Stimulated activated naive B cell treated with anti-CD40 and anti-IgM and Interleukin-4, amounts not matched to agents 10 μg/mL and 1 μg/mL and 100 μg/mL, for 72 hours (primary cell): ENCODE measurements at places on chromosomes 5 and 9.

DNA sequence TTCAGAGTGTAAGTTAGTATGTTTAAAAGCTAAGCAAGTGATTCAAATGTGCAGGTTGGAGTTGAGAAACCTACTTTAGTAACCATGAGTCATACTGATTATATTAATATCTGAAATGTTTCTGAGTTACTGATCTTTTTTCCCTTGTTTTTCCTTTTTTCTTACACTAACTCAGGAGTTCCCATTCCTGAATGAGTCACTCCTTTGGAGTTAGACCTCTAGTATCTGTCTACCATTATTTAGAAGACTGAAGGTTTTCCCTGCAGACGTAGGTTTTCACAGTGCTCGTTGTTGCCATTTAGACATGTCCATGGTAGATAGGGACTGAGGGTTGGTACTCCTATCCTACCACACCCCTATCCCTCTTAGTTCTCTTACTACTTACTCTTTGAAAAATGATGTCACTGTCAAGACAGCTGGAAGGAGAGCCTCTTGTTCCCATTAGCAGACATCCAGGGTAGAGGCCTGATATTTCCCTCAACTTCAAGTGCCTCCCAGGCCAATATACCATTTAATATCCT lies 20.2 kb downstream of the OCLN start:
- no peak overlapping the region for H3K27ac ChIP-seq
- no peaks in the 10 kb centered on the region for H3K27me3 ChIP-seq
- no peaks in the 10 kb centered on the region for H3K36me3 ChIP-seq
- H3K4me3 ChIP-seq, result no peak overlapping the region
- H3K4me1 ChIP-seq, result no peaks in the 10 kb centered on the region
- DNase-seq, result no peak

GRCh38 chr9:79562749-79563386 lies 8.9 kb upstream of the TLE4 start:
- H3K36me3 ChIP-seq, result no peaks in the 10 kb centered on the region
- no peaks in the 10 kb centered on the region for H3K4me1 ChIP-seq
- peaks cover 20% of the 10 kb centered on the region for H3K27me3 ChIP-seq
- H3K27ac ChIP-seq, result no peak overlapping the region

GRCh38 chr5:74095871-74096270 lies 469.9 kb downstream of the ARHGEF28 start:
- no peak for DNase-seq
- no peaks in the 10 kb centered on the region for H3K27me3 ChIP-seq
- H3K4me3 ChIP-seq, result no peak overlapping the region
- no peaks in the 10 kb centered on the region for H3K4me1 ChIP-seq
- no peak overlapping the region for H3K27ac ChIP-seq

- no peaks in the 10 kb centered on the region for H3K4me1 ChIP-seq
- no peak overlapping the region for H3K4me3 ChIP-seq
- H3K36me3 ChIP-seq, result peaks cover 65% of the 10 kb centered on the region
- DNase-seq, result no peak
- H3K27ac ChIP-seq, result no peak overlapping the region
- no peaks in the 10 kb centered on the region for H3K27me3 ChIP-seq
Observed at GRCh38 chr5:65809817-65810531, 88.0 kb downstream of the NLN start.

DNA sequence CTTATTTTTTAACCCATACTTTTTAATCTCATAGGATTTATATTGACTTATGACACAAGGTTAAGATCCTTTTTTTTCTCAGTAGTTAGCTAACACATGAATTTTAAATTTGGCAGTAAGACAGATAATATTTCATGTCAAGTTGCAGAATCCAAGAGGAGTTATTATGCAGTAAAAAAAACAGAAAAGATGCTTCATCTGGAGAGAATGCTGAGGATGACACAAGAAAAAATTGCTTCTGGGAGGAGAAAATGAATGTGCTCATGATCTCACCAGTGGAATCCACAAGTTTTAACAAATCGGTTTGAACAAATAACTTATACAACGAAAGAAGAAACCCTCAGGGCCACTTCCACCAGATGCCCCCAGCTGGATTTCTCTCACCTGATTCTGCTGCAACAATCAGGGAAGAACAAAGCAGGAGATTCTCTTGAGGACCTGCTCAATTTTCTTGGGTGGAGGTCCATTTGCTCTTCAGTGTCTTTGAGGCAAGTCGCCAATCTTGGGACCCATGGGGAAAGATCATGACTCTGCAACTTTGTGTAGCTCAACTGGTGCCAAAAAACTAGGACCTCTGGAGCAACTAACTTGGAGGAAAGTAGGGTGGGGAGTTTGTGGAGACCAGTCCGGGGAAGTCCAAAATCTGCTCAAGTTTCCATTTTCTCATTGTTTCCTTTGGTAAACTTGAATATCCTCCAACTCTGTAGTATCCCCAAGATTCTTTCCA lies 50.5 kb upstream of the TNFSF15 start:
- DNase-seq, result no peak
- peaks cover 6% of the 10 kb centered on the region for H3K4me1 ChIP-seq
- H3K36me3 ChIP-seq, result no peaks in the 10 kb centered on the region
- no peak overlapping the region for H3K27ac ChIP-seq
- peaks cover 14% of the 10 kb centered on the region for H3K27me3 ChIP-seq
- no peak overlapping the region for H3K4me3 ChIP-seq

- H3K27me3 ChIP-seq, result no peaks in the 10 kb centered on the region
- H3K27ac ChIP-seq, result no peak overlapping the region
- no peak for DNase-seq
- H3K4me3 ChIP-seq, result no peak overlapping the region
- H3K4me1 ChIP-seq, result peaks cover 35% of the 10 kb centered on the region
- peaks cover 7% of the 10 kb centered on the region for H3K36me3 ChIP-seq
Observed at GRCh38 chr9:37060833-37061232, 26.8 kb upstream of the PAX5 start.

- DNase-seq, result no peak
- no peak overlapping the region for H3K27ac ChIP-seq
- H3K27me3 ChIP-seq, result no peaks in the 10 kb centered on the region
- no peaks in the 10 kb centered on the region for H3K36me3 ChIP-seq
Observed at GRCh38 chr5:174457141-174457678, 267.2 kb upstream of the MSX2 start.

GRCh38 chr5:16456103-16456832 lies 9.3 kb downstream of the ZNF622 start:
- H3K27ac ChIP-seq, result peak overlapping the region; percentile 44
- no peaks in the 10 kb centered on the region for H3K27me3 ChIP-seq
- H3K4me1 ChIP-seq, result peaks cover 43% of the 10 kb centered on the region
- H3K36me3 ChIP-seq, result peaks cover 49% of the 10 kb centered on the region

GRCh38 chr9:98983295-98984268 lies 39.9 kb downstream of the COL15A1 start:
- peaks cover 36% of the 10 kb centered on the region for H3K27me3 ChIP-seq
- no peak overlapping the region for H3K4me3 ChIP-seq
- no peaks in the 10 kb centered on the region for H3K4me1 ChIP-seq
- H3K27ac ChIP-seq, result no peak overlapping the region

- H3K27me3 ChIP-seq, result peaks cover 3% of the 10 kb centered on the region
- no peaks in the 10 kb centered on the region for H3K36me3 ChIP-seq
Observed at GRCh38 chr9:73073337-73074175, 78.1 kb upstream of the ANXA1 start.

GRCh38 chr5:1789834-1790471 lies 9.7 kb downstream of the MRPL36 start:
- H3K27me3 ChIP-seq, result peaks cover 20% of the 10 kb centered on the region
- no peak for DNase-seq
- H3K4me1 ChIP-seq, result peaks cover 19% of the 10 kb centered on the region

- no peaks in the 10 kb centered on the region for H3K36me3 ChIP-seq
- H3K4me1 ChIP-seq, result no peaks in the 10 kb centered on the region
- no peak for DNase-seq
- H3K4me3 ChIP-seq, result no peak overlapping the region
- H3K27ac ChIP-seq, result no peak overlapping the region
Observed at GRCh38 chr5:93503598-93504067, 77.4 kb downstream of the NR2F1-AS1 start.
